ENCODE measurements at places on chromosomes 1 and 21.

- DNase-seq, result no peak
Measured at GRCh38 chr1:202575918-202576653, 134.2 kb downstream of the SYT2 start.

DNA sequence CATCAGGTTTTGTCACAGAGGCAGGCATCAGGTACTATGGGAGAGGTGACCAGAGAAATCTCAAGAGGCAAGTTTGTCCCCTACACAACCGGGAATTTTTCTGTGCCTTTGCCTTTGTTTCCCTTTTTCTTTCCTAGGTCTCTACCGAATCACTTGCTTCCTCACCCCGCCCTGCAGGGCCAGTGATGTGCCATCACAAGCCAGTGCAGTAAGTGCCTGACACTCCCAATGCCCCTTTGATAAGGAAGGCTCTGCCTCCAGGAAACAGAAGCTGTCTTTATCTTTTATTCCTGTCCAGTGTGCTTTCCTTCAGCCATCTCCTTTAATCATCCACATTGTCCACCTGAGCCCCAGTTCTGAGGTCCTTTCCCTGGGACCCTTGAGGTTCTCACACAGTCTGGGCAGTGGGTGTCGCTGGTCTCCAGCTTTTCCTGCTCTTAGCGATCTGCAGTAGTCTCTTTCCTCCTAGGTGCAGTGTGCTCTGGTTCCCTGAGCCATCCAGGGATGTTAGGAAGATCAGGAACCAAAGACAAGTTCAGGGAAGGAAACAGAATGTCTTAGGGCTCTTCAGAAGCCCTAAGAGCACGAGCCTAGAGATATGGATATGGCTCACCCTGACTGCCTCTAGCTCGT lies 36.6 kb downstream of the GJA5 start:
- peak; percentile 90 for DNase-seq

DNA sequence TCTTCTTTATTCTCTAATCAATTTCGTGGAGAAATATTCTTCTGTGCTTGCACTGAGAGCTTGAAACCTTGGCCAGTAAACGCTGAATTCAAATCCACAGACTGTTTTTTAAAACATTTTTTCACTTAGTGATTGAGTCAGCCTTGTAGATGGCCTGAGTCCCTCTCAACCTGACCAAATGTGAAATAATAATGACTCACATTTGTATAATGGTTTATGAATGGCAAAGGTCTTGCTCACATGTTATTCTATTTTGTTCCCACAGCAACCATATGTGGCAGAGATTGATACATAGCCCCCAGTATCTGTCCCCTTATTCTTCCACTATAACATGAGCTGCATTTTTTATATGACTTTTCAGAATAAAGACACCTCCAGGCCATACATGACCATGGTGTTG lies 47.8 kb upstream of the CCDC190 start:
- no peak for DNase-seq

DNA sequence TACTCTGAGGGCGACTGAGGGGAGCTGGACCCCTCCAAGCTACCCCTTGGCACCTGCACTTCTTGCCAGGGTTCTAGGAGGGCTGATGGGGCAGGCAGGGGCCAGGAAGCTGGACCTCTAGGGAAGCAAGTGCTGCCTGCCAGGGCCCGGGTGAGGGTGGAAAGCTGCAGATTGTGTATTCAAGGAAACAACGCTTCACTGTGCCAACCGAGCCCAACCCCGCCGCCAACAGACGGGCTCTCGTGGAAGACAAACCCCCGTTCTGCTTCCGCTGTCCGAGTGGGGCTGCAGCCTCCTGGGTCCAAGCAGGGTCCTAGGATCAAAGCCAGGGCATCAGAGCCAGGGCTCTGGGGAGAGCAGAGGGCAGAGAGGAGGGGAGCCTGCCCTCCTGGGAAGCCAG lies 3.2 kb downstream of the EFHD2 start:
- DNase-seq, result no peak

GRCh38 chr1:94716965-94717364 lies 103.2 kb upstream of the SLC44A3 start:
- no peak for DNase-seq

- DNase-seq, result no peak
Measured at GRCh38 chr1:91653183-91653582, 152.5 kb downstream of the CDC7 start.

DNA sequence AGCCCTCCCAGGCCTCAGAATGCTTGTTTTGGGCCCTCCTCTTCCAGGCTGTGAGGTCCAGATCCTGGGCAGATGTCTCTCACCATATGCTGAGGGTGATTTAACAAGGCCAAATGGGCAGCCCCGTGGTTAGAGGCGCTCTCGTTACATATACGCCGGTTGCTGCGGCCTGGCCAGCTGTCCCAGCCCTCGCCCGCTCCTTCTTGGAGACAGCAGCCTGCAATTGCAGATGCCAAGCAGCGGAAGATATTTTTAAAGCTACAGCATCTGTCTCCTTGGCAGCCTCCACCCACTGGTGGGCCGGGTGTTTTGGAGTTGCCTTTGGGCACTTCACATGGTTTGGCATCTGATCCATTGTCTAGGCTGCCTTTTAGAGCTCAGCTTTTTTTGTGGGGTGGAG lies 178.8 kb upstream of the NFIA start:
- DNase-seq, result no peak

DNA sequence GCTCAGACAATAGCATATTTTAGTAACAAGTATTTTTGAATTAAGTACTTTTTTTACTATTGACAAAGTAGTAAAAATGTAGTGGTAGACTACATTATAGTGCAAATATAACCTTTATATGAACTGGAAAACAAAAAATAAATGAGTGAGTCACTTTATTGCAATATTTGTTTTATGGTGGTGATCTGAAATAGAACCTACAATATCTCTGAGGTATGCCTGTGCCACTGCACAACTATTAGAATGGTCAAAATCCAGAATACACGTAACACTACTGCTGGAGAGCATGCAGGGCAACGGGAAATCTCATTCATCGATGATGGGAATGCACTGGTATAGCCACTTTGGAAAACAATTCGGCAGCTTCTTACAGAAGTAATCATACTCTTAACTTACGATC lies 349.0 kb upstream of the NCAM2 start:
- no peak for DNase-seq

GRCh38 chr1:202068596-202068995 lies 54.1 kb upstream of the GPR37L1 start:
- DNase-seq, result no peak

- no peak for DNase-seq
Measured at GRCh38 chr21:29658934-29659203, 280.9 kb downstream of the GRIK1 start.

DNA sequence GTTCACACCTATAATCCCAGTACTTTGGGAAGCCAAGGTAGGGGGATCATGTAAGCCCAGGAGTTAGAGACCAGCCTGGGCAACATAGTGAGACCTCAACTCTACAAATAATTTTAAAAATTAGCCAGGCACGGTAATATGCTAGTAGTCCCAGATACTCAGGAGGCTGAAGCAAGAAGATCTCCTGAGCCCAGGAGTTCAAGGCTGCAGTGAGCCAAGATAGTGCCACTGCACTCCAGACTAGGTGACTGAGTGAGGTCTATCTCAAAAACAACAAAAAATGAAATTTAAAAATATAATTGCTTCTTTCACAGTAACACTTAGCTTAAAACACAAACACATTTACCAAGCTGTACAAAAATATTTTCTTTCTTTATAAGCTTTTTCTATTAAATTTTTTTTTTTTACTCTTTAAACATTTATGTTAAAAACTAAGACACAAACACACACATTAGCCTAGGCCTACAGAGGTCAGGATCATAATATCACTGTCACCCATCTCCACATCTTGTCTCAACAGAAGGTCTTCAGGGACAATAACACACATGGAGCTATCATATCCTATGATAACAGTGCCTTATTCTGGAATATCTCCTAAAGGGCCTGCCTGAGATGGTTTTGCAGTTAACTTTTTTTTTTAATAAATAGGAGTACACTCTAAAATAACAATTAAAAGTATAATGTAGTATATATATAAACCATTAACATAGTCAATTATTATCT lies 43.9 kb downstream of the TESK2 start:
- no peak for DNase-seq

- no peak for DNase-seq
Measured at GRCh38 chr1:227805606-227806197, 9.8 kb upstream of the PRSS38 start.

GRCh38 chr21:33196941-33197374 lies 32.8 kb upstream of the IFNAR2 start:
- DNase-seq, result peak; percentile 67

- DNase-seq, result no peak
Measured at GRCh38 chr1:2594001-2594640, 7.5 kb downstream of the PRXL2B start.

DNA sequence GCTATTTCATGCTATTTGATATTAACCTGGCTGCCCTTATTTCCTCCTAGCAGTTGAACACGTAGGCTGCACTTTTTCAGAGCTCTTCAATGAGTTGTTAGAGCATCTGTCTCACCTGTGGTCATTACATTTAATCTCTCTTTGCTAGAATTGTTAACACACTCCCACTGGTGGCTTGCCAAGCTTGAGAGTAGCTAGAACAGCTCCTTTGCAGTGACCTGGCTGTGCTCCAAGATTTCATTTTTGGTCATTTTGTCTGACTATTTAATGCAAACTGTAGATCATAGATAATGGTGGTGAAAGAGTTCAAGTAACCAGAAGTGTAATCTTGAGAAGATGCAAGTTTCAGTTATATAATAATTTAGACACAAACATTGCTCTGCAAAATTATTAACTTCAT lies 105.6 kb downstream of the LRRC7 start:
- DNase-seq, result no peak

DNA sequence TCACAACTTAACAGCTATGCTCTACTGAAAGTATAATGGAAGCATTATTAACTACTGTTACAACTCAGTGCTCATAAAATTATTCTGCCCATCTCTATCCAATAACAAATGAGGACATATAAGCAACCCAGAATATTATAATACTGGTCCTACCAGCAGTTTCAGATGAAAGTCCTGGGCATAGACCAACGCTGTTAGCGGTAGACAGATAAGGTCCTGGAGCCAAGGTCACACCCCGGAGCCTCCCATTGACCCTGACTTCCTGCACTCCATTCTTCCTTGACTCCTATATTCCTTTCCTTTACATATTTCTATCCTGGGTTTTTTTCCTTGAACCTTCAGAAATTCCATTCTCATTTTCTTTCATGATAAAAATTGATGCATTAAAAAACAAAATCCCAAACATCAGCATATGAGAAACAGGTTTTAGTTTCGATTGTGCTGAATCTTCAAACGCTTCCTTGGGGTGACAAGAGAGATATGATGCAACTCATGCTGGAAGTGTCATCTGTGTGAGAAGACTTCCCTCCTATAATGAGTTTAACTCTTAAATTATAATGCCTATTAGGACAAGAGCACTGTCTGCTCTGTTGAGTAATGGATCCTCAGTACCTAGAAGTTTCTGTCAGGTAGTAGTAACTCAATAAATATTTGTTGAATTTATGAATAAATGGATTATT lies 831.1 kb downstream of the LRRIQ3 start:
- no peak for DNase-seq

- DNase-seq, result no peak
Measured at GRCh38 chr1:76294482-76295194, 220.1 kb downstream of the ST6GALNAC3 start.

GRCh38 chr1:116127848-116128540 lies 16.8 kb downstream of the MAB21L3 start:
- DNase-seq, result no peak

DNA sequence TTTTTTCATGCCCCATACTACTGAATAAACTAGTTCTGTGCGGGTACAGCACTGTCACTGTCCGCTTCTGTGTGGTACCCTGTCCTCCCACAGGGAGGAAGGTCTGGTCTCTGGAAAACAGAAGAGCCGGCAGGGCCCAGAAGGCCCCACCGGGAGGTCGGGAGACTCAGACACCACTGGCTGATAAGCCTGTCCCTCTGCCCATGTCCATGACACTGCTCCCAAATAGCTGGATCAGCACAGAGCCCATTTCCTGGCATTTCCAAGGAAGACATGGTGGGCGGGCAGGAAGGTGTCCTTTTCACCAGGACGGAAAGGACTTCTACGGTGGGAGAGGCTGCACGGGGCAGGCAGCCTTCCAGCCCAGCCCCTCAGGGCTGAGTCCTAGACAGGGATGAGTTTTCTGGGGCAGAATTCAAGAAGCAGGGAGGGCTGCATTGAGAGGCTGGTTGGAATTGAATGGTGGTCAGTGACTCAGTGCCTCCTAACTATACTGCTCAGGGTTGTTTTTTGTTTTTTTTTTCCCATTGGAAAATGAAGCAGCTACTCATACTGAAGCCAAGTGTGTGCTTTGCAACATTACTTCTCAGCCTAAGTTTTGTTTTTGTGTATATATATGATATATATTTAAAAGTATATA lies 7.1 kb downstream of the PSRC1 start:
- no peak for DNase-seq

GRCh38 chr1:8562881-8563865 lies 245.3 kb downstream of the SLC45A1 start:
- DNase-seq, result no peak

DNA sequence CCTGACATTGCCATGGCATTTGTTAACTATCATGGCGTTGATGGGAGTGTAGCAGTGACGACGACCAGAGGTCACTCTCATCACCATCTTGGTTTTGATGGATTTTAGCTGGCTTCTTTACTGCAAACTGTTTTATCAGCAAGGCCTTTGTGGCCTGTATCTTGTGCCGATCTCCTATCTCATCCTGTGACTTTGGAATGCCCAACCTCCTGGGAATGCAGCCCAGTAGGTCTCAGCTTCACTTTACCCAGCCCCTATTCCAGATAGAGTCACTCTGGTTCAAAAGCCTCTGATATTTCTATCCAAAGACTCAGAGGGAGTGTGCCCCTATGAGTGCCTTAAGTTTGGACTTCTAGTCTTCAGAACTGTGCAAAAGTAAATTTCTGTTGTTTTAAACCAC lies 130.1 kb downstream of the ADAMTS1 start:
- DNase-seq, result no peak

- DNase-seq, result no peak
Measured at GRCh38 chr1:215459136-215459535, 108.0 kb upstream of the KCTD3 start.

GRCh38 chr1:117512728-117513321 lies 93.0 kb upstream of the TENT5C start:
- DNase-seq, result peak; percentile 31

- DNase-seq, result no peak
Measured at GRCh38 chr21:44900559-44901251, 20.0 kb downstream of the ITGB2 start.

- no peak for DNase-seq
Measured at GRCh38 chr21:28793043-28793442, 199.6 kb downstream of the LTN1 start.

- DNase-seq, result no peak
Measured at GRCh38 chr1:59309795-59310548, 13.1 kb downstream of the FGGY start.

GRCh38 chr21:38346286-38346685 lies 89.5 kb downstream of the KCNJ15 start:
- DNase-seq, result no peak

GRCh38 chr1:176066709-176067108 lies 140.4 kb downstream of the COP1 start:
- DNase-seq, result no peak

All from NCI-H526 treated with DMSO at 0.1 percent for 48 hours (cell line).